ENCODE measurements at places on chromosomes 4 and X. TPM values are rescaled to one million over a fixed set of nuclear protein-coding genes. Genes with fewer than 3 reads are reported as not detected.

DNA sequence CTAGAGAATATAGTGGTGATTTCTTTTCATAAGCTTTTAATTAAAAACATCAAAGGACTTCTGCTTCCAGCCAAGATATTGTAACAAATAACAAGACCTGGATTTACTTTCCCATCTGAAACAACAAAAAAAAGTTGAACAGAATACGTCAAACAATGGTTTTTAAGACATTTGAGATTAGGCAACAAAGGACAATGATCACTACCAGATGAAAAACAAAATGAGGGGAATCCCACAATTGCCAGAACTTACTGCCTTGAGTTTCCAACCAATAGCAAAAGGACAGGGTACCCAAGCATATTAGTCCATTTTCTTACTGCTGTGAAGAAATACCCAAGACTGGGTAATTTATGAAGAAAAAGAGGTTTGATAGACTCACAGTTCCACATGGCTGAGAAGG, 341.4 kb upstream of the INTU start:
- DNase-seq = peak; percentile 1

Gene PDGFRA
- total RNA-seq = 707 TPM

Gene ADGRG4
- not detected for total RNA-seq

- DNase-seq = no peak
Observed at GRCh38 chr4:171981185-171981584, 168.0 kb downstream of the GALNTL6 start.

- DNase-seq = no peak
Observed at GRCh38 chrX:41608244-41608643, 80.5 kb upstream of the GPR34 start.
